ENCODE measurements at places on chromosomes 5 and 9.

DNA sequence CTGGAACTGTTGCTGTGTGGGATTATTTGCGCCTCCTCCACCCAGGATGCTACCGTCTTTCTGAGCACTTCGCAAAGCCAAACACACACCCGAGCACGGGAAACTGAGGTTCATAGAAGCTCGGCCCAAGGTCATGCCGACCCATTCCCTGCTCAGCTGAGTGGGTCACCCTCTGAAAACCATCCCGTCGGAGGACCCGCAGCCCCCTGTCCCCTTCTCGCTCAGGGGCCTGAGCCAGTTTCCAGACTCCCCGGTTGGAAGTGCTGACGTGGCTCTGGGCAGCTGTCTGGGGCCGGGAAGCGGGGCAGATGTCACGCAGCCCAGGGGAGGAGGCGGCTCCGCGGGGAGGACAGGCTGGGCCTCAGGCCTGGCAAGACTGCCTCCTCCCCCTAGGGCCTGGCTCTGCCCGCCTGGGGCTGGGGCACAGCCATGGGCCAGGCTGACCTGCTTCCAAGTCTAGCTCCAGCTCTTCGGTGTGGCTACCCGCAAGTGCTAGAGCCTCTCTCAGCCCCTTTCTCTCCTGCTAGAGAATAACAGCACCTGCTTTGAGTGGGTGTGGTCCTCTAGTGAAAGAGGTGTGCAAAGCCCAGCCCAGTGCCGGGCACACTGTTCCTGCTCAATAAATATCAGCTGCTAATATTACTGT is 9.9 kb upstream of the CXXC5 start:
- DNase-seq: no peak

- DNase-seq: peak; percentile 4
Observed at GRCh38 chr5:98771382-98772109, 1.9 kb upstream of the RGMB start.

DNA sequence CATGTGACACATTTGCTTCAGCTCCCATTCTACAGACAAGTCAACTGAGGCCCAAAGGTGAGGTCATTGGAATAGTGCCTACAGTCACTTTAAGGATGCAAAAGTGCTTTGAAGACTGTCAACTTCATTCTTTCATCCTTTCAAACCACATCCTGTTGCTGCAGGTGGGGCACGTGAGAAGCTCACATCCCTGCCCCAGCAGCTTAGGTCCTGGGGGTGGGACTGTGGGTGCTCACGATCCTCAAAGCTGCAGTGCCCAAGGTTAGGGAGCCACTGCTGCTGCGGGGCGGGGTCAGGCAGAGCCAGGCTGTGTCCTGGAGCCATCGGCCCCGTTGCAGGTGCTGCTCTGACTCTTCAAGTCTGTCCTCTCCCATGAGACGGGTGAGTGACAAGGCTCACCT is 57.9 kb upstream of the IER5L start:
- DNase-seq: no peak

DNA sequence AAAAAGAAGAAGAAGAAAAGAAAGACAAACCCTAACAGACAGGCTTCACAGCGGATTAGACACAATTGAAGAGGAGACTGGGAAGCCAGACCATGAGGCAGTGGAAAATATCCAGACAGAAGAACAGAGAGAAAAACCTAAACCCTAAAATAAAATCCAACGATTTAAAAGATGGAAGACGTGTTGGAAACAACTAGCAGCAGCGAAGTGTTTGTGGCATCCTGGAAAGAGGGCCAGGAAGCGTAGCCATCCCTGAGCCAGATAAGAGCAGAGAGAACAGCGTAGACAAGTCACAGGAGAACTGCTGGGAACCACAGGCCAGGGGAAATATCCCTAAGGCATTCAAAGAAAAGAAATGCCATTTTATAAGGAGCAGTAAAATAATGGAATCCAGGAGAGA is 39.7 kb upstream of the NKD2 start:
- no peak for DNase-seq

DNA sequence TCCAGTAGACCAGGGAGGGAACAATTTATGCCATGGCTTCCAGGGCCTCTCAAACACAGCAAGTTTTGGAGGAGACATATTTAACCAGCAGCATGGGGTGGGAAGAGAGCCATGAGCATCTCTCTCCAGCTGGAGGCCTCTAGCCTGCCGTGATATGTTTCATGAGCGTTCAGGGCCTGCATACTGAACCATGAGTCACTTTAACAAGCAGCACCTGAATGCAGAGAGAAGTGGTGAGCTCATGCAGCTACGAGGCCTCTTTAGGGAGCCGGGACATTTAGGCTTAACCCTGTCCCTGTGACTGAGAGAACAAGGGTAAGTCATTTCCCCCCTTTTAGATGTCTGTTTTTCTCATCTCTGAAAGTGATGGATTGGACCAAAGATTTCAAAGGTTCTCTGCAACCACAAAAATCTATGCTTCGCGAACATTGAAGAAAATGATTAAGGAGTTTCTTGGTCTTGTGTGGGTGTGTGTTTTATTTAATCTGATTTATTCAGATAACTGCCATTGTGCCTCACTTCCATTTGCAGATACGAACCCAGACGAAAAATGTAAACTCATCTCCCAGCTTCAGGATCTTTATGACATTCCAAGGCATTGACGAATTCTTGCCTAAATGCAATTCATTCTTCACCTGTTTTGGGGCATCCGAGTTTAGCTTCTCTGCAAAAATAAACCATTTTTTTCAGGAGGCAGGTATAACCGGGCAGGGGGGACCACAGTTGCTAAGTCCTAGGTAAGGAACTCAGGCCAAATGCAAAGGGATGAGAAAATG is 157.0 kb downstream of the GABBR2 start:
- DNase-seq: no peak

DNA sequence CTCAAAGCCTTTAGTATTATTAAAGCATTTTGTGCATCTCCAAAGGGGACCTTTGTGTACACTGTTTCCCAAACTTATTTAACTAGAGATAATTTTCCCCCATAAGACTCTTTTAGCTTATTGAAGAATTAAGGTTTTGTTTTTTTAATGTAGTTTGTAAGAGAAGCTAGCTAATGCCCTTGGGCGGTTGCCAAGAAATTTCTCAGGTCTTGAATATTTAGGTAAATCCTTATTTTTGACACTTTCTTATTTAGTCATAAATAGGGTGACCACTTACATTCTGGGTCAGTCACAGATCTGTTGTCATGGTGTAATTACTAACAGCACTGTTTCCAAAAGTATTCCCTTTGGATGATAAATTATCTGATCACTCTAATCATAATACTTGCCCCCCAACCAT is 27.2 kb downstream of the TNFAIP8 start:
- no peak for DNase-seq

DNA sequence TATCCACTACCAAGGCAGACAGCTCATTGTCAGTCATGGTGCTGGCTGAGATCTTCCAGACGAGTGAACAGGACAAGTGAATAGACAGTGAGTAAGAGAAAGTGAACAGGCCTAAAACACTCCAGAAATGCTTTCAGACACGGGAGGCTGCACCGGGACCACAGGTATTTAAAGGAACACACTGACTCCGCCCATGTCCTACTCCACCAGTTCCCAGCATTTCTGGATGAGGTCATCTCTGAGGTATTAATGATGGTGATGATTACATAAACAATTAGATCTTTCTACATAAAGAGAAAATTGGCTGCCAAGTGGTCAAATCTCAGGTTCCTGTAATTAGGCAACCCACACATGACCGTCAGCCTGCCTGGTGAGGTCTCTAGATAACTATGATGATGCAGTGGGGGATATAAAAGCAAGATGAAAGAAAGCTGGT is at the start of gene ACTBL2:
TSS of gene ACTBL2 (minus strand) at position 141 of the 436 bp plus-strand sequence. CDS start at position 37, 104 bp downstream.
- no peak for DNase-seq

DNA sequence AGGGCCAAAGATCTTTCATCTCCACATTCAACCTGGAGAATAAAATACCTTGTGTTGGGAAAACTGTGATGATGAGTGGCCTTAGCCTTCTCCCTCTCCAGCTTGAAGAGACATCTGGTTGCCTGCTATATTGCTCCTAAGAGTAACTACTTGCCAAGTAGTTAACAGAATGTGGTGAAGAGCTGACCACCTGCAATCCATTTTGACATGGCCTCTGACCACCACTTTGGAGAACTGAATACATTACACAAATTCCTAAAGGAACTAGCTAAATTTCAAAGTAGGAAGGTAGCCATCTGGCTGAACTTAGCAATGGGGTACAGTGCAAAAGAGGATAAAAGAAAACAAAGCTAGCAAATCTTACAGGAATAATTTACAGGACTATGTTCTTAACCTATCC is 7.2 kb downstream of the TBCA start:
- no peak for DNase-seq

GRCh38 chr5:113274836-113275414 is 159.9 kb downstream of the TSSK1B start:
- DNase-seq: no peak

DNA sequence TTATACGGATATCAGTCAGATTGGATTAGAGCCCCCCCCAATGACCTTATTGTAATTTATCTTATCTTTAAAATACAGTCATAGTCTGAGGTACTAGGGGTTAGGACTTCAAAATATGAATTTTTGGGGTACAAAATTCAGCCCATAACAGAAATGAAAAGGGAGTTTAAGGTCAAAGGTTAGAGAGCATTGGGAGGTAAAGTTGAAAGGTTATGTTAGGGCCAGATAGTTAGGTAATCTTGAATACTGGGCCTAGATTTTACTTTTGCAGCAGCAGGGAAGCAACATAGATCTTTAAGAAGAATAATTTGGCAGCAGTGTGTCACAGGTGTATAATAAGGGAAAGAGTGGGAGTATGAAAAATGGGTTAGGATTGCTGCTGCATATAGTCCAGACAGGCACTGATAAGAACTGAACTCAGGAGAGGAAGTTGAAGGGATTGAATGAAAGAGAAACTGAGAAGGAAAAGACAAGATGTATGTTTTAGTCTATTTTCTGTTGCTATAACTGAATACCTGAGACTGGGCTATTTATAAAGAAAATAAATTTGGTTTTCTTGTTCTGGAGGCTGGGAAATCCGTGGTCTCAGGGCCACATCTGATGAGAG is 10.7 kb upstream of the GCNT4 start:
- no peak for DNase-seq

DNA sequence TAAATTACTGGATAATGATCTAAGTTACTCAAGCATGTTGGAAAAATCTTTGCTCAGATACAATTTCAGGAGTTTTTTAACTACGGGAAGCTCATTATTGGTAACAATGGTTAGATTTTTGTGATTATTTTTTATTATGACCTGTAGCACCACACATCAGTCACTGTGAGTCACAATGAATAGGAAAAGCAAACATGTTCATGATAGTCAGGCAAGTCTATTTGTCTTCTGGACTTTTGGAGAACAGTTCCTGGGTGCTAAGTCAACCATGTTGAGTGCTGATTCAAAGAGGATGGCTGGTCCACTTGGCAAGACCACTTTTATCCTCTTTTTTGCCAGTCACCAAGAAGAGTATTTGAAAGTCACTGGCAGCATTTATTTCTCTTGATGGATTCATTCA is 403.2 kb downstream of the KIF4B start:
- no peak for DNase-seq

GRCh38 chr5:83312663-83313062 is 158.9 kb upstream of the VCAN start:
- no peak for DNase-seq

DNA sequence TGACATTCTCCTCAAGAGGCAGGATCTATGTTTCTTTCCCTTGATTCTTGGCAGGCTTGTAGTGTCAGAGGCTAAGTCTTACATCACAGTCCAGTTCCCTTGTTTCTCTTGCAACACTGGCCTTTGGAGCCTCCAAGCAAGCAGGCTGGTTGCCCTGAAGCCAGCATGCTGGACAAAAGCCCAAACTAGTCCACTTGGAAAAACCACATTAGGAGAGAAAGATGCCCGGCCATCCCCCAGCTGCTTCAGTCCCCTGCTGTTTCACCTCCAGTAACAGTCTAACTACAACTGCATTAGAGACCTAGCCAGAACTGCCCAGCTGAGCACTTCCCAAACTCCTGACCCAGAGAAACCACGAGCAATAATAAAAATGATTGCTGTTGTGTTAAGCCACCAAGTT is 87.6 kb downstream of the ADAMTS6 start:
- DNase-seq: no peak

DNA sequence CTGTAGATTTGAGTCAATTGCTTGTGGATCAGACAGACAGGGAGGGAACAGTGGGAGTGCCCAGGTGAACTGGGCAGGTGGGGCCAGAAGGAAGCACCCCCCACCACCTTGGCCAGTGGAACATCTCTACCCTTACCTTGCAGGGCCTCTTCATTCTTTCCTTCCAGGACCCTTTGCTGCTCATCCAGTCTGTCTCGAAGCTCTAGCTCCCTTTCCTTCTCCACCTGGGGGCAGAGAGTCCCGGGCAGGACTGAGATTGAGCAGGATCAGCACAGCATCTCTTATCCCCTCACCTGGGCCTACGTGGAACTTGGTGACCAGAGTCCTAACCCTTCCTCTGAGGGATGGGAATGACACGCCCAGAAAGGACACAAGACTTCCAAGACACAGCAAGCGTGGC is 25.0 kb downstream of the CCDC69 start:
- DNase-seq: no peak

GRCh38 chr5:11258001-11258400 is 497.0 kb upstream of the DAP start:
- DNase-seq: no peak
